ENCODE measurements at places on chromosomes 6 and 20.

- DNase-seq: peak; percentile 58
These were observed 28.8 kb upstream of the GNRH2 start for GRCh38 chr20:3014662-3015061.

DNA sequence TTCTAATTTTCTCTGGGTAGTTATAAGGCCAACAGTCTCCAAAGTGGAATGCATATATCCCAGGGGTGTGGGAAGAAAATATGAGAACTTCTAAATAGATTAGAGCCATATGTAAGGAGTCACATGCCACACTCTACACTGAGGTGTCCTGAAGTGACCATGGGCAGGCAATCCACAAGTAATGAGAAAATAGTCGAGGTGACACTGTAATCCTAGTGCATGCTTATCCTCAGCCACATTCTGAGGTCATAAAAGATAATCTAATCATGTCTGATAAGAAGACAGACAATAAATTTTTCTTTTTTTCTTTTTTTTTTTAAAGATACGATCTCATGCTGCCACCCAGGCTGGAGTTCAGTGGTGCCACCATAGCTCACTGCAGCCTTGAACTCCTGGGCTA lies 62.2 kb downstream of the CD164 start:
- no peak for DNase-seq

DNA sequence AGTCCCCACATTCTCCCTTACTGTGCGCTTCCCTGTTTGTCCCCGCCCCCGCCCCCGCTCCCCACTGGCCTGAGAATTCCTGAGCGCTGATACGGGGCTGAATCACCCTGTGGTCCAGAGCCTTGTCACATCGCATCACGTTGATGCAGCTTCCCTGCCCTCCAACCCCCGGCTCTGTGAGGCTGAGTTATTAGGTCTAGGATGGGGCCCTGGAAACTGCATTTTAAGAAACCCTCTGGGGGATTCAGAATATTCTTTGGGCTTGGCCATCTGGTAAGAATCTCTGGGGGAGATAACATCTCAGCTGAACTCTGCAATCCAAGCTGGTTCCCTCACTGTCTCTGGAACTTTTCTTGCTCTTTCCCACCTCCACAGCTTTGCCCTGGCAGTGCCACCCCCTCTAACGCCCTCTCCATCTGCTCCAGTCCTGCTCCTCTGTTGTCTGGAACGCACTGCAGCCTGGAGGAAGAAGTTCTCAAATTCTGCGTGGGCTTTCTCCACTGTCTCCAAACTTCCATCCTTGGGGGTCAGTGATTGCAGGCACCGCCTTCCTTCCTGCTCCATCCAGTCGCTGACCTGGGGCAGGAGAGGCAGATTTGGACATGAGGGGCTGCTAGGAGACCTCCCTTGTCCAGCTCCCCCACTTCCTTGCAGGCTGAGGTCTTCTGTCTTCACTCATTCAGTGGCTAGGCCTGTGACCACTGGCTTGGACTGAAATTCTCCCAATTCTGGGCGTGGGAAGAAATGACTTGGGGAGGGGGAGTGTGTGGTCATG lies 42.6 kb downstream of the KIAA1755 start:
- no peak for DNase-seq

DNA sequence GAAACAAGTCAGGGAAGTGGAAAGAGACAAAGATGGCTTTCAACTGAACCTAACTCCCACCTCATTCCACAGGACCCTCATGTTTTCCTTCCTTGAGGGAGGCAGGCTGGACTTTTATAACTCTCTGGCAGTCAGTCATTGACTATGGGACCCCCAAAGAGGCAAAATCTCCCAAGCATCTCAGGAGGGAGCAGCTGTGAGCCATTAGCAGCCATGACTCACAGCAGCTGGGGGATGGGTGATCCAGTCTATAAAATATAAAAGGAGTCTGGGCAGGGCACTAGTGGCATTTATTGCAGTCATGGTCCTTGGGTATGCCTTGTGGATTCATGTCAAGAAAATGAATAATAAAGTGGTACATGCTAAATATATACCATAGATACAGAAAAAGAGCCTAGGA lies 387.0 kb upstream of the CHD6 start:
- no peak for DNase-seq

DNA sequence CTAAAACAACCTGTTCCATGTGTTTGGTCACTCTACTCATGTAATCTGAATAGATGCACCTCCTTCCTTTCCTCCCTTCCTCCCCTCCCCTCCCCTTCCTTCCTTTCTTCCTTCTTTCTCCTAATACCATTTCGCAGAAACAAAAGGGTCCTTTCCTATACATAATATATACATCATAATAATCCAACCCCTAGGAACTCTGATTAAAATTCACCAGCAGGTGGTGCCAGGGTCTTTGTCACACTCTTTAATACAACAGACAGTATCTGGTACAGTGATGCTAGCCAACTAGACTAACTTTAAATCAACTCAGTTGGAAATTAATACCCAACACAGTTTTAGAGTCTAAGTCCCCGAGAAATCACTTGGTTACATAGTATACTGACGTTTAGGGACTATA lies 181.2 kb upstream of the SHLD1 start:
- DNase-seq: peak; percentile 55

DNA sequence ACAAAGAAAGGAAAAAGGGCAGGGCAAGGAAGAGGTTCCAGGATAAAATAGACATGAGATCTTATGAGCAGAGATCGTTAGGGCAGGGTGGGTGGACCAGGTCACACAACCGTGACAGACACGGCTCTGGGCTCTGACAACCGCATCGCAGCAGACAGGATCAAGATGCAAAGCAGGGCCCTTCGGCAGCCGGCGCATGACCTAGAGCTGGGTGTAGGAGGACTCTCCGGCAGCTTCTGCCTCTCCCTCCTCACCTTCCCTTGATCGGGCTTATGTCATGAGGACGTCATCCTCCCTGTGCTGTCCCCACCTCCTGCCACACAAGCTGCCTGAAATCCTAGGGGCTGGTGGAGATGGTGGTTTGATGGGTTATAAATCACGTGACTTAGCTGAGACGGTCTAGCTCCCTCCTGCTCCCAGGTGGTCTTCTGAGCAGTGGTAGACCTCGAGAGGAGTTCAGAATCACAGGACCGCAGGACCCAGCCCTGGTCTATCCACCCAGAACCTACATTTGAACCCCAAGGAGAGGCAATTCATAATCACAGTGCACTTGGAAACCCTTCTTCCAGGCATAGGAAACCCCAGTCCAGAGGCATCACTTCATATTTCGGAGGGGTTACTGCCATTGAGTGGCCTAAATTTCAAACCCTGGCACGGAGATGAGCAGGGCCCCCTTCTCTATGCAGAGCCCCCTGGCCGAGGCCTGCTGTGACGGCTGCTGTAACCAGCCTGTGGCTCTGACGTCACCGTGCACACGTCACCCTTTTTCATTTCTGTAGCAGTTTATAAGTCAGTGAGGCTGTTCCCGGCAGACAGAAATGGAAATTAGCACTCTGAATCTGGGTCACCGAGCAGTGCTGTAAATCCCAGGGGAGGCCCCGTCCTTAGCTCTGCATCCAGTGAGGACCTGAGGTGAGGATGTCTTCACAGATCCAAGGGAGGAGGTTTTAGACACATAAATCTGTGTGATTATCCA lies 8.7 kb upstream of the CCR6 start:
- DNase-seq: peak; percentile 38

DNA sequence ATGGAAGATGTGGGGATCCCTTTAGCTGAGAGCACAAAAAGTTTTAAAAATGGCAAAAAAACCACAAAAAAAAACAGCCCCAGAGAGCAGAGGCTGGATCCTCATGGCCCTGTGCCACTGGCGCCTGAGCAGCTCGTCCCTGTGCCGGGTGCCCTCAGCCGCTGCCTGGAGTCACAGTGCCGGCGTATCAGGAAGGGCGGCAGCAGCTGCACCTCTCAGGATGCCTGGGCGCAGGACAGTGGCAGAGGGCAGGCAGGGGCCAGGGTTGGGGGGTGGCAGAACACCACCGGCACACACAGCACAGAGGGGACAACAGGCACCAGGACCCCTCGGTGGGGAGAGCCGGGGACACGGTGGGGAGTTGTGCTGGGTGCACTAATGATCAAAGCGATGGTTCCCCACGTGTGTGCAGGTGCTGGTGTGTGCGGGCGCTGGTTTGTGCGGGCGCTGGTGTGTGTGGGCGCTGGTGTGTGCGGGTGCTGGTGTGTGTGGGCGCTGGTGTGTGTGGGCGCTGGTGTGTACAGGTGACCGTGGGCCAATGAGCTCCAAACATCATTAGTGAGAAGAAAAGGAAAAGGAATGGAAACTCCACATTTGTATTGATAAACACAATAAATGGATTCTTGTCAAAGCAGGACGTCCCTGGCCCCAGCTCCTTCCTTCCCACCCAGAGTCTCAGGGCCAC lies 1.5 kb upstream of the FRMD1 start:
- DNase-seq: no peak

DNA sequence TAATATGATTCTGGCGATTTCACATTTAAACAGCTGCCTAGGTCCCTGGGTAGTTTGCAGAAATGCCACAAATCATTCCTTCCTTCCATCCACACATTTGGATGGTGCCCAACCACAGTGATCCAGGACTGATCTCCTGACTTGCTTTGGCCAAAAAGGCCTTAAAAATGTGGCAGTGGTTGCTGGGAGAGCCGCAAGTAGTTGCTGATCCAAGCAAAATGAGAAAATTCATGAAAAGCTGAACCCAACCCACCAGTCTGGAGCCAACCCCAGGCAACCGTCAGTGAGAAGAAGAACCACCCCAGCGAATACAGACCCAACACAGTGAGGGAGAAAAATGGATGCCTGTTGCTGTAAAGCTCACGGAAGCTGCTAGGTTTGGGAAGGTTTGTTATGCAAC lies 25.1 kb downstream of the RALGAPA2 start:
- no peak for DNase-seq

DNA sequence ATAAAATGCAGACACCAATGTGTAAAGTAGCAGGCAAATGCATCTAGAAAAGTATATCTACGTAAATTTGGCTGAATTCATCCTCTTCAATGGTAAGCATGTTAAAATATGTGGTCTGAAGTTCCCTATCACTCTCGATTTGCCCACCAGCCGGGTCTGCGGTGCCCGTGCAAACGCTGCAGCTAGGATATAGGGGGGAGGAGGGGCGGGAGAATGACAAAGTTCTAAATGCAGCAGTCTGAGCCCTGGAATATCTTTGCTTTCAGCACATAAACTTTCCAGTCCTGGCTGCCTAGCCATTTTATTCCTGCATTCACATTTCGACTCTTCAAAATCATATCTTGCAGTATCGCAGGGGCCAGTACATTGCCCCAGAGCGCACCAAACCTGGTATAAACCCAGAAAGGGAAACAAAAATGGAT lies 708 bp downstream of the NRN1 start:
- DNase-seq: no peak

DNA sequence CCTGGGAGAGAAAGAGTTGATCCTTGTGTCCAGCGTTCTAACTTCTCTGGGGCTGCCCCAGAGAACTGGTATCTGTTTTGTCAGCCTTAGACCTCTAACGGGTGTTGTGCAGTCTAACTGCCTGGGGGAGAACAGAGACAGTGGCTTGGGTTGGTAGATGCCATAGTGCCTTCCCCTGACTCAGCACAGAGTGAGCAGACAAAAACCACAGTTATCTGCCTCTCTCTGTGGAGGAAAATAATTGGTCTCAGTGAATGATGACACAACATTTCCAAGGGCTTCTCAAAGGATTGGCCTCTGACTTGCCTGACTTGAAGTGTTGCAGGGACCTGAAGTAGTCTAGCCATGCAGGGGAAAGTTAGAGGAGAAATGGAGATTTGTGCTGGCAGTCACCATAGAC lies 226.2 kb upstream of the MAN1A1 start:
- DNase-seq: no peak

DNA sequence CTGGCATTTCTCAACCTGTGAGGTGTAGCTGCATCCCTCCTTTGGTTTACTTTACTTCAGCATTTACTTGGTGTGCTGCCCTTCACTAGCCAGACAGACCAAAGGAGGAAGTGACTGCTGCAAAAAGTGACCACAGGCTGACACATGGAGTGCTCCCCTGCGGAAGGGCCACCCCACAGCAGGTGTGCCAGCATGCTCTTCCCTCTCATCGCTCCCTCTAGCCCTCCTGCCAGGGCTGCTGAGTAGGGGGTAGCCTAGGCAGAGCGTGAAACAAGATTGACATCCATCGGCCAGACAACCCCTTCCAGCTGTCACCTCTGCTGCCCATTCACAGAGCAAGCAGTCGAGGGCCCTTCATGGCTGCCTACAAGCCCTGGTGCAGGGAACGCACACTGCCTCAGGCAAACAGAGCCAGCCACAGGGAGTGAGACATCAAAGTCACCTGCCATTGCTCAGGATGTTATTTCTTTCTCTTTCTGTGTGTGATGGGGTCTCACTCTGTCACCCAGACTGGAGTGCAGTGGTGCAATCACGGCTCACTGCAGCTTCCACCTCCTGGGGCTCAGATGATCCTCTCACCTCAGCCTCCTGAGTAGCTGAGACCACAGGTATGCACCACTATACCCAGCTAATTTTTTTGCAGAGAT lies 102.0 kb upstream of the RPS6KA2 start:
- no peak for DNase-seq

DNA sequence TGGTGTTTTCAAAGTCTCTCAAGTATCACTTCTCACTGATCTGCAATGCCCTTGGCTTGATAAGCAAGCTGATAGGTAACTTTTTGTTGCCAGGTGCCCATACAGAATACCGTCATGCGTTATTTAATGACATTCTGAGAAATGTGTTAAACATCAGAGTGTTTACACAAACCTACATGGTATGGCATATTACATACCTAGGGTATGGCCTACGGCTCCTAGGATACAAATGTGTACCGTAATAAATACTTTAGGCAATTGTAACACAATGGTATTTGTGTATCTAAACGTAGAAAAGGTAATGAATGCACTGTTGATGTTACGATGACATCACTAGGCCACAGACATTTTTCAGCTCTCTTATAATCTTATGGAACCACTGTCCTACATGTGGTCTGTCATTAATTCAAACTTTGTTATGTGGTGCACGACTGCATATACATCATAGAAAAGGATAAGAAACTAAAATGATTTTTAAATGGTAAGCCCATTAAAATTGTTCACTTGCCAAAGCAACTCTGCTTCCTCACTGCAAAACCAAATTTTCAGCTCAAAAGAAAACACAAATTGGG lies 35.7 kb downstream of the CSNK2A1 start:
- no peak for DNase-seq

DNA sequence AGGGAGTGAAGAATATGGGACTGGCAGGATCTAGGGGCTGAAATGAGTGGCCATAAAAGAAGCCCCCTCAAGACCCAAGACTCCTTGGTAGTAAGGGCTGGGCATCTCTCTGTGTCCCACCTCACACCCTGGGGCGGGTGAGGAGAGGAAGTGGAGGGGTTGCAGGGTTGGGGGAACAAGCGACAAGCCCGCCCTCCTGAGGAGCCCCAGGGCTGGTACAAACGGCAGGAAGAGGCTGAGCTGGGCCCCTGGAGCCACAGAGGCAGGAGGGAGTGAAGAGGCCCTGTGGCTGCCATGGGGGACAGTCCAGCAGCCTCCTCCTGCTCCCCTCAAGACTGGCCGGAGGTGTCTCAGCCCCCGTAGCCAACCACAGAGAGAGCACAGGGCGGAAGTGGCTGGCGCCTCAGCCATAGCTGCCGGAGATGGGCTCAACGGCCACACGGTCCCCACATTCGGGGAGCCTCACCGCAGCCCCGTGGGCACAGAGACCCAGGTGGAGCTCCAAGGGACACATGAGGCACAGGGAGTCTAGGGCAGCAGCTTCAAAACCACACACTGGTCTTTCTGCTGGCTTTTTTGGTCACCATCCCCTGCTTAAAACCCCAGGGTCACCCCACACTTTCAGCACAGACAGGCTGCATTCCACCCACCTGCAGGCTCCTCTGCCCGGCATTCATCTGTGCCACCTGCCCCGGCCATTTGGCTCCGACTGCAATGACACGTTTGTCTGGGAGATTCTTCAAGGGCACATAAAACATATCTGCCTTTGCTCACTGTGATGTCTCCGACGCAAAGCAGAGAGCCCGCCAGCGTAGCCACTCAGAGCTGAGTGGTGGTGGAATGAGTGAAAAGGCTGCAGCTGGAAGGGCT lies 524 bp downstream of the C20orf203 start:
- DNase-seq: peak; percentile 29

All from T-helper 1 cell (primary cell).